ENCODE measurements at places on chromosomes 5 and 9.

- DNase-seq = no peak
These were observed 15.6 kb downstream of the TICAM2 start for GRCh38 chr5:115586525-115587146.

DNA sequence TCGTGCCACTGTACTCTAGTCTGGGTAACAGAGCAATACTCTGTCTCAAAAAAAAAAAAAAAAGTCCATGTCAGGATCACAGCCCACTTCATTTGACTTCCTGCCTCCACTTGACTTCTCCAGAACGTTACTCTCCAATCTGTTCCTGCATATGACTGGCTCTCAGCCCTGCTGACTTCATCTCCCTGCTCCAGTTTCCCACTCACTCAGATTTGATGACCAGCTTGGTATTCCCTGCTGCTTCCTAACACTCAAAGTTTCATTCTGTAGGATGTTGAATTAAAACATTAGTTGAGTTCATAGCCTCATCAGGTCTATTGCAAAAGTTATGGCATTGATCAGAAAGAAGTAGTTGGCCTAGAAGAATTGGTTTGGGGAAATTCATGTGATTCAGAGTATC lies 52.3 kb downstream of the UGCG start:
- no peak for DNase-seq

GRCh38 chr9:13832446-13832845 lies 481.5 kb downstream of the NFIB start:
- DNase-seq = no peak

GRCh38 chr5:67243349-67243748 lies 46.8 kb upstream of the CD180 start:
- no peak for DNase-seq

DNA sequence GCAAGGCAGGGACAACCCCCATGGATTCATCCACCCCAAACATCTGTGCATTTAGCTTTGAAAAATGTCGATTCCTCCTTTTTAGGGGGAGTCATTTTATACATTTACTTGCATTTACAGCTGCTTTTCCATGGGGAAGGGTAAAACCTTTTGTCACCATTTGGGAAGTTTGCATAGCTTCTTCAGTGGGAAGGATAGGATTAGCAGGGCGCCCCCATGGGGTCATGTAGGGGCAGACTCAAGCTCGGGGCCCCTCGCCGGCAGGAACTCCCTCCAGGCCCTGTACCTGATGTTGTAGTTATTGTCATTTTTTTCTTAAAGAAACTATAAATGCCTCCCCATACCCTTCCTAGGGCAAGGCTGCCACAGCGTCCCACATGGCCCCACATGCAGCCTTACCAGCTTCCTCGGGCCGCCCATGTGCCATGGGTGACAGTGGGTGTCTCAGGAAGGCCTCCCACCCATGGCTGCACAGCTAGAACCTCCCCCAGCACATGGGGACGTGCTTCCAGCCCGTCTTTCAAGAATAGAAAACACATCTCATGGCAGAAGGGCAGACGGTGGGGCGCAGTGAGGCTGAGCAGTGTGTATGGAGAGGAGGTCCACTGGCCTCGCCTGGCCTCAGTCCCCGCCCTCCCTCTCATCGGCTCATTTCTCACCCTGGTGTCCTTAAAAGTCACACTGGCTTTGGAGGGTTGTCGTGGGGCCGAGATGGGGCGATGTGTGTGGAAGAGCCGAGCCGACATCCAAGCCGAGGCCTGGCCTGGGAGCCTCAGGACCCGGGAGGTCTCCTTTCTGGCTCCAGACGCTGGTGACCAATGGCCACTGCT lies 76.1 kb upstream of the OTULINL start:
- no peak for DNase-seq

GRCh38 chr5:174750711-174751110 lies 26.3 kb downstream of the MSX2 start:
- DNase-seq = no peak

DNA sequence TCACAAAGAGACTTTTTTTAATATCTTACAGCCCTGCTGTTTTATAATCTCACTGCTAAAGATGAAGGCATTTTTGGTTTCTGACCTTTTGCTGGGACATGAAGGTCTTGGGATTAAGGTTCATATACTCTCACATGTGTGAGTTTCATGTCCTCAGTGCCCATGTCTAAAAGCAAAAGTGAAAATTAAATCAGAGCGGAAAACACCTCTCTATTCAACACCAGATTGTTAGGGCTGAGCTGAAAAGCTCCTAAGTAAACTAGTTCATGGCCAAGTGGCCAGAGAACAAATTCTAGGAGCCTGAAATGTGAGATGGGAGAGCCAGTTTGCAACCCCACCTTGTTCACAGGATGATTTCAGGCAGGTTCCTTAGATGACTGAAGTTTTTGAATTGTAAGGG lies 110.9 kb downstream of the GRIA1 start:
- no peak for DNase-seq

- no peak for DNase-seq
These were observed 2.8 kb upstream of the RICTOR start for GRCh38 chr5:39076757-39077728.
